ENCODE measurements at places on chromosomes 3 and 15. TPM values are rescaled to one million over a fixed set of nuclear protein-coding genes. Genes with fewer than 3 reads are reported as not detected.

GRCh38 chr3:55641964-55642363 lies 154.9 kb upstream of the WNT5A start:
- no peak for DNase-seq

GRCh38 chr15:90031231-90031791 lies 30.2 kb downstream of the ZNF710 start:
- peak; percentile 28 for DNase-seq

GRCh38 chr3:144177649-144178048 lies 206.0 kb downstream of the DIPK2A start:
- no peak for DNase-seq

DNA sequence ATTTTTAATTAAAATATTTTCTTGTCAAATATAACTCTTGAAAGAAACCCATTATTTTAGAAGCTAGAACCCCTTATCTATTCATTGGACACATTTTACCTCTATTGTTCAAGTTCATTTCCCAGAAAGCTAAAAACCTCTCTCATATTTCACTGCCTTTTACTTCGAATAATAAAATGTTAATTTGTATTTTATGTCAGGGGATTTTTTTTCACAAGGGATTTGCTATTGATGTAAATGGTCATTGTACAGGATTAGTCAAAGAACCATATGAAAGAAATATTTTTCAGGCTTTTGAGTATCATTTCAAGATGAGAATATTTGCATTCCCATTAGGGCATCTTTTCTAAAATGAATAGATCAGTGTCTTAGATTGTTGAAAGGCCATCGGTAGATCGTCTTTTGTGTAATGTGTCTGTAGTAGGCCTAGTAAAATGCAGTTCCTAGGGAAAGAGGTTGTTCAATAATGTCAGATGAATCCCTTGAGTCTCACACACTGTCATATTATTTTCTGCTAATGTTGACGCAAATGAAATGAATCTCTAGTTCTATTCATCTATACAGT lies 114.5 kb downstream of the ROBO1 start:
- DNase-seq, result no peak

- DNase-seq, result no peak
These were observed 212.2 kb upstream of the TP63 start for GRCh38 chr3:189419038-189419437.

The GRAMD2A gene
- total RNA-seq, result not detected

Measured in mesenteric fat pad (tissue), 1 donor.